Esophagus squamous epithelium (tissue), 5 donors: ENCODE measurements at places on chromosomes 2 and 18.

DNA sequence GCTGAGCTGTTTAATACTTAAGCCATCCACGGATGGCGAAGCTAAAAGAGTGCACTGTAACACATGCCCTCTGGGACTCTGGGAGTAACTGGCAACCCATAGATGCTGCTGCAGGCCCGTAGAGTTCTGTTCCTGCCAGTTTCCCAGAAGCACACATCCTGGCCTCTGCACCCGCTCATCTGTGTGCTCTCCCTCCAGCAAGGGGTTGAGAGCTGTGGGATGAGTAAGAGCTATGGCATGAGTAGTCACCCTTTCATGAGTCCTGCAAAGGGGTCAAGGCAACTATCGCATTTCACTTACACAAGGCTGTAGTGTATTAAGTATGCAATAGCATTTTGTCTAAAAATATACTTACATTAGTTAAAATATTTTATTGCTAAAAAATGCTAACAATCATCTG, 1341.8 kb upstream of the NXPH2 start:
- H3K27ac ChIP-seq: no peak overlapping the region
- H3K4me1 ChIP-seq: no peaks in the 10 kb centered on the region
- DNase-seq: no peak
- no peak overlapping the region for H3K4me3 ChIP-seq

GRCh38 chr2:191625016-191625415, 52.9 kb upstream of the NABP1 start:
- H3K4me3 ChIP-seq: no peak overlapping the region
- H3K27ac ChIP-seq: no peak overlapping the region
- no peaks in the 10 kb centered on the region for H3K4me1 ChIP-seq
- H3K36me3 ChIP-seq: no peaks in the 10 kb centered on the region
- no peak for DNase-seq

DNA sequence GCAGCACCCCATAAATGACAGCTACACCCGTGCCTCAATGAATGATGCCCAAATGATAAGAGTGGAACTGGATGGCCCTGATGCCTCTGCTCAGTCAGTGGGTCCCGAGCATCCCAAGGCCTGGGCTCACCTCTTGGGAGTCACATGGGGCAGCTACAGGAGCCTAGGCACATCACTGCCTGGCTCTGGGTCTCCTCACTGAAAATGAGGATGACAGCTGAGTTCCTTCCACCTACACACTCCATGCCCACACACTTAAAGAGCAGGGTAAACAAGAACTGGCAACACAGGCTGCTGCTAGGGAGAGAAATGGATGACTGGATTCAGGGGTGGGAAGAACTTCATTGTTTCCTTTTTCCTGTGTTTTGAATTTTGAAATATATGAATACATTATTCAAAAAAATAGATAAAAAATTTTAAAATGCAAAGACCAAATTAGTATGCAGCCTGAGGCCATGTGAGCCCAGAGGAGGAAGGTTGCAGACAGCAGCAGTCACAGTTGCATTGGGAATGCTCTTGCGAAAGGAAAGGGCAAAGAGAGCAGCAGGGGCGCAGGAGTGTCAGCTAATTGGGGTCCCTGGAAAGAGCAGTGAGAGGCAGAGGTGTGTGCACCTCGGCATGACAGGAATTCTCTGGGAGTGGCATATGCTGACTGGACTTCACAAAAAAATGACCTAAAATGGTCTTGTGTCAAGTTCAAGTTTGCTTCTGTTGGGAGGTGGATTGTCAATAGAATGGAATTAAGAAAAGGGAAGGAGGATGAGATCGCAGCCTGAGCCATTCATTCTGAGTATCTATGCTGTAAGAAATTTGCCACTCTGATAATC, 327.1 kb downstream of the CELF4 start:
- H3K27ac ChIP-seq: no peak overlapping the region
- H3K4me3 ChIP-seq: no peak overlapping the region
- no peaks in the 10 kb centered on the region for H3K4me1 ChIP-seq
- no peaks in the 10 kb centered on the region for H3K36me3 ChIP-seq

- peaks cover 55% of the 10 kb centered on the region for H3K4me1 ChIP-seq
- DNase-seq: no peak
- no peaks in the 10 kb centered on the region for H3K27me3 ChIP-seq
- H3K36me3 ChIP-seq: no peaks in the 10 kb centered on the region
- H3K27ac ChIP-seq: peak overlapping the region; percentile 90
Measured at GRCh38 chr2:64214281-64215115, 70.3 kb upstream of the PELI1 start.

DNA sequence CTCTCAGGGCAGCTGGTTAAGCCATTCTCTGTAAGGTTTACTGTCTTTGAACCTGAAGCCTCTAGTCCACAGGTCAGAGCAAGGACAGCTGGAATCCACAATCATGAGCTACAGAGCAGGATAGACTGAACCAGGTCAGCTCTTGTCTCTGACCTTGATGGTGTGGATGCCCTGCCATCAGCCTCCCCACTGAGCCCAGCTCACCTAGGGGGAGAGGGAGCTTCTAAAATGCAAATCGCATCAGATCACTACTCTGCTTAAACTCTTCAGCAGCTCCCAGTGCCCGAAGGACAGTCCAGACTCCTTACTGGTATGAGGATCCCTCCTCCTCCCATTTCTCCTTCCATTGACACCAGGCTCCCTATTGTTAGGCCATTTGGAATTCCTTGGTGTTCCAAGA, 255.3 kb upstream of the CCDC68 start:
- no peak overlapping the region for H3K4me3 ChIP-seq
- DNase-seq: no peak
- no peaks in the 10 kb centered on the region for H3K4me1 ChIP-seq
- no peak overlapping the region for H3K27ac ChIP-seq

GRCh38 chr18:68564961-68565360, 149.9 kb downstream of the TMX3 start:
- H3K36me3 ChIP-seq: no peaks in the 10 kb centered on the region
- H3K27me3 ChIP-seq: no peaks in the 10 kb centered on the region
- H3K4me3 ChIP-seq: no peak overlapping the region
- H3K27ac ChIP-seq: no peak overlapping the region
- no peaks in the 10 kb centered on the region for H3K4me1 ChIP-seq

- H3K4me3 ChIP-seq: no peak overlapping the region
- peak overlapping the region; percentile 50 for H3K27ac ChIP-seq
- peaks cover 46% of the 10 kb centered on the region for H3K4me1 ChIP-seq
- no peak for DNase-seq
- H3K36me3 ChIP-seq: no peaks in the 10 kb centered on the region
Measured at GRCh38 chr2:216659276-216659675, 26.1 kb downstream of the IGFBP2 start.

DNA sequence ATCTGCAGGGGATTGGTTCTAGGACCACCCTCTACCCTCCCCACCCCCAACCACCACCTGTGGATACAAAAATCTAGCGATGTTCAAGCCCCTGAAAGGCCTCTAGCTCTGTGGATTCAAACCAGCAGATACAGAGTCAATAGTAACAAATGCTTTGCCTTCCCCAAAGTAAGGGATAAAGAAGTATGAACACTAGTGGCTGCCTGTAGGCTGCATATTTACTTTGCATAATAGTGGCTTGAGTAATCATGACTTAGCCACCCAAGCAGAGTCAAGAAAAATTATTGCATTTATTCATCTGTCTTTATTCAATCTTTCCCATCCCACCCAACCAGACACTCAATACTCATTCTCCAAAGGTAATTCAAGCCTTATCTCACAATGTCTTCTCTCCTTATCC, 43.8 kb downstream of the SOCS6 start:
- H3K36me3 ChIP-seq: no peaks in the 10 kb centered on the region
- no peak overlapping the region for H3K4me3 ChIP-seq
- H3K27me3 ChIP-seq: no peaks in the 10 kb centered on the region
- H3K27ac ChIP-seq: no peak overlapping the region
- H3K4me1 ChIP-seq: peaks cover 36% of the 10 kb centered on the region

- H3K4me3 ChIP-seq: no peak overlapping the region
- no peaks in the 10 kb centered on the region for H3K36me3 ChIP-seq
- peaks cover 4% of the 10 kb centered on the region for H3K4me1 ChIP-seq
- H3K27me3 ChIP-seq: no peaks in the 10 kb centered on the region
- H3K27ac ChIP-seq: no peak overlapping the region
Measured at GRCh38 chr2:46878886-46879285, 36.7 kb downstream of the MCFD2 start.

DNA sequence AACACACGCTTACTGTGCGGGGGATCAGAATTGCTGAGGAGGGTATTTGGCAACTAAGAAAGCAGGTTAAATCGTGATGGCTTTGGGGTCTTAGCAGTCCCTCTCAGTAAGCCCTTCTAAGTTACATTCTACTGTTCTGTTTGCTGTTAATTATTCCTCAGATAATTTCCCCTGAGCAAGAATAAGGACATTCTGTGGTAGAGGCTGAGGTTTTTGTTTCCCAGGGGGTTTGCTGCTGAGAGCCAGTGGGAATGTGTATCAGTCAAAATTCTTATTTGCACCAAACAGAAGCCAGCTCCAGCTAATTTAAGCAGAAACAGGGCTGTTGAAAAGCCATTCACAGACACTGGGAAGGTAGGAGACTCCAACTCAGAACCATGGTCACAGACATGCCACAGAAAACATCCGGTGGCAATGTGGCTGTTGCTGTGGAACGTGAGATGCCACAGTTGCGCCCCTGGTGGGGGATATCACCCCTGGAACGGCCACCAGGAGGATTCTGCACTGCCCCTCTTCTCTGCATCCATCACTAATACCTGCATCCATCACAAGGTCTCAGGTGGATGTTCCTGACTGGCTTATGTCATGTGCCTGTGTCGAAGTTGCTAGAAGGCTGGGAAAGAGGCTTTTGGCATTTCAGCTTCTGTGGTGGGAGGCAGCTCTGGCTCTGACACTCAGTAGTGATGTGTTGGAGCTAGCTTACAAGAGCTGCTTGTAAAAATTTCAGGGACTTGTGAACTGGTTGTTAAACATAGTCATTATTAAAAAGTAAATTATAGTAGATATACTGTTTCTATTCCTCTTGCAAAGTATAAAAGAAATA, 23.2 kb downstream of the SLC4A3 start:
- no peak overlapping the region for H3K4me3 ChIP-seq
- H3K36me3 ChIP-seq: no peaks in the 10 kb centered on the region
- no peak for DNase-seq
- H3K27me3 ChIP-seq: no peaks in the 10 kb centered on the region

DNA sequence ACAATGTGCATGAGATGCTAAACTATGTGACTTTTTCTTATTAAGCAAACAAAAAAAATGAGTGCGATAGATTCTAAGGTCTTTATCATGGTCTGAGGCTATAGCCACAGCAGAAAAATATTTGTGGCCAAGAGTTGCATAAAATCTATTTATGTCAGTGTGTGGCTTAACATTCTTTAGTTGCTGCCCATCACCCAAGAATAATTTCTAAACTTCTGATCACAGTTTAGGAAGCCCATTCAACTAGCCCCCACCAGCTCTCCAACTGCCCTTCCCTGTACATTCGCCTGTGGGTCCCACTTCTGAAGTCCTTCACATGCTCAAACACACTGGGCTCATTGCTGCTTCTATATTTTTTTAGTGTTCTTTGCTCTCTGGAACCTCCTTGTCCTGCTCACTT, 107.1 kb downstream of the CTNNA2 start:
- no peak for DNase-seq
- no peak overlapping the region for H3K27ac ChIP-seq
- no peaks in the 10 kb centered on the region for H3K36me3 ChIP-seq
- H3K4me3 ChIP-seq: no peak overlapping the region

DNA sequence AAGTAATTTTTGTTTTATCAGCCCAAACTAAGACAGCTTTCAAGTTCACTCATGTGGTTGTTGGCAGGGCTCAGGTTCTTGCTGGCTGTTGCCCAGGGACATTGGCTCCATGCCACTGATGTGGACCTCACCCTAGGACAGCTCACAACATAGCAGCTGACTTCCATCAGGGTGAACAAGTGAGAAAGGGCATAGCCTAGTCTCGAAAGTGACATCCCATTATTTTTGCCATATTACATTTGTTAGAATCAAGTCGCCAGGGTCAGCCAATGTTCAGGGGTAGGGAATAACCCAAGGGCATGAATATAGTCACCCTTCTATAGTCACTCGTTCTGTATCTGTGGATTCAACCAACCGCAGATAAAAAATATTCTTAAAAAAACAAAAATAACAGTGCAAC, 10.7 kb upstream of the CWC22 start:
- H3K27me3 ChIP-seq: no peaks in the 10 kb centered on the region
- no peaks in the 10 kb centered on the region for H3K36me3 ChIP-seq
- no peak overlapping the region for H3K27ac ChIP-seq
- no peak overlapping the region for H3K4me3 ChIP-seq

- H3K27ac ChIP-seq: peak overlapping the region; percentile 35
- H3K4me3 ChIP-seq: no peak overlapping the region
- no peak for DNase-seq
- H3K27me3 ChIP-seq: no peaks in the 10 kb centered on the region
Measured at GRCh38 chr18:23099621-23100020, 35.7 kb upstream of the CABLES1 start.

GRCh38 chr2:212912445-212913103, 238.8 kb downstream of the IKZF2 start:
- H3K27ac ChIP-seq: peak overlapping the region; percentile 65
- H3K4me1 ChIP-seq: peaks cover 80% of the 10 kb centered on the region
- no peak overlapping the region for H3K4me3 ChIP-seq
- no peaks in the 10 kb centered on the region for H3K36me3 ChIP-seq

- peaks cover 5% of the 10 kb centered on the region for H3K4me1 ChIP-seq
- no peak overlapping the region for H3K27ac ChIP-seq
- H3K36me3 ChIP-seq: no peaks in the 10 kb centered on the region
- H3K27me3 ChIP-seq: no peaks in the 10 kb centered on the region
Measured at GRCh38 chr2:120017201-120017600, 4.3 kb downstream of the EPB41L5 start.

GRCh38 chr2:152620985-152621384, 96.3 kb downstream of the PRPF40A start:
- no peak overlapping the region for H3K4me3 ChIP-seq
- peaks cover 44% of the 10 kb centered on the region for H3K36me3 ChIP-seq
- peaks cover 15% of the 10 kb centered on the region for H3K4me1 ChIP-seq
- no peak overlapping the region for H3K27ac ChIP-seq
- H3K27me3 ChIP-seq: no peaks in the 10 kb centered on the region

DNA sequence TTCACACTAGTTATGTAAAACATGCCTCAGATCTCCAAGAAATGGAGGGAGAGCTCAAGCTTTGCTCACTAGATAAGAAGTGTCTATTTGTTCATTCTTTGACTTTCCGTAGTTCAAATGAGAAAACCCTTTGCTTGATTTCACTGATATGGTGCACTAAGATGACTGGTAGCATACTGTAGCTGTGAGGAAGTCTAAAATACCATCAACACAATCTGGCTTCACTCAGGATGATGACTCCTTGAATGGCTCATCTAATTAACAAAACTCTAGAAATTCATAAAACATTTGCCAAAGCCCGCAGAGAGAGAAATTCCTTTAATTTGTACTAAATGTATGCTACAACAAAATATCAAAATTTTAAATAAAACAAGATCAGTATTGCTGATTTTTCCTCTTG, 152.8 kb upstream of the STK17B start:
- no peak overlapping the region for H3K27ac ChIP-seq
- H3K36me3 ChIP-seq: peaks cover 17% of the 10 kb centered on the region
- DNase-seq: no peak
- H3K4me1 ChIP-seq: no peaks in the 10 kb centered on the region
